Stromal cell of bone marrow (primary cell): ENCODE measurements at places on chromosomes 12 and 14.

DNA sequence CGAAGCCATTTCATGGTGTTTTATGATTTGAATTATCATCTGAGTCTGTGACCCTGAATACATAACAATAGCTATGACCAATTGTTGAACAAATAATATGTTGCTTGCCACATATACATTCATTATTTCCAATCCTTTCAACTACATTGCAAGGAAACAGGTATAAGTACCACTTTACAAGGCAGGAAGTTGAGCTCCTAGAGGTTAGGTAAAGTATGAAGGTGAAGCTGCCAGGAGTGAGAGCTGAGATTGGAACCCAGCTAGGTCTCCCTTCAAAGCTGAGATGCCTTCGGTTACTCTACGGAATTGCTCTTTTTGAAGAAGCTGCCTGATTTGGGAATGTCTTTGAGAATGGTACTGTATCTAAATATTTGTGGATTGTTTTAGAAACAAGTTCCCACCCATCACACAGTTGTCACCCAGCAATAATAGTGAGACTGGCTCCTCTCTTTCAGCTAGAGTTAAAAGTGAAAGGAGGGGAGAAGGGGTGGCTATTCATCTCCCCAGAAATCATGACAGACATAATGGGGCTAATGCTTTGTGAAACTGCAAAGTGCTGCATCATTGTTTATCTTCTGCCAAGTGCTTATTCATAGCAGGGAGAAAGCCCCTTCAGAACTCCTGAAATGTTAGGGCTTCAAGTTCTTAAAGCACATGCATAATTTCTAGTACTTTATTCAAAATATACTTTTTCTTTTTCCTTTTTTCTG lies 75.9 kb upstream of the AMIGO2 start:
- no peak for DNase-seq

DNA sequence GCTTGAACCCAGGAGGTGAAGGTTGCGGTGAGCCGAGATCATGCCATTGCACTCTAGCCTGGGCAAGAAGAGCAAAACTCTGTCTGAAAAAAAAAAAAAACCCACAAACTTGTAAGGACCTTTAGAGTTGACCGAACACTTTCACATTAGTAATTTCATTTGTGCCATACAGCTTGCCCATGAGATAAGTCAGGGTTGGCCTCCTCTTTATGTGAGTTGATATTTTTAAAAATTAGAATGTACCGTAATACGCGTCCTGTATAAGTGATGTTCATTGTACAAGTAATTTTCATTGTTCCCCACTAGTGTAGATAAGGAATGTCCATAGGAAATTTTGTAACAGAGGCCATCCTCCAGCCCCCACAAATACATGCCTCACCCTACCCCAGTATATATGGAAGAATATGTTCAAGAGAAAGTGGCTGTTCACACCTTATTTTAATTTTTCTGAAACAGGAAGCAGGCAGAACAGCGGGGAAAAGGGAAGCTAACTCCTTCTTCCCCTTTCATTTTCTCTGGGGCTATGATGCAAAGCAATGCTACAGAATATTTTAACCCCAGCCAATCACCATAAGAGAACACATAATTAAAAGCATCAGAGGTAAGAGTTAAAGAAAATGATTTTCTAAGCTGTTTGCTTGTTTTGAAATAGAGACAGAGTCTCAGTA lies 31.9 kb upstream of the HIF1A start:
- no peak for DNase-seq

DNA sequence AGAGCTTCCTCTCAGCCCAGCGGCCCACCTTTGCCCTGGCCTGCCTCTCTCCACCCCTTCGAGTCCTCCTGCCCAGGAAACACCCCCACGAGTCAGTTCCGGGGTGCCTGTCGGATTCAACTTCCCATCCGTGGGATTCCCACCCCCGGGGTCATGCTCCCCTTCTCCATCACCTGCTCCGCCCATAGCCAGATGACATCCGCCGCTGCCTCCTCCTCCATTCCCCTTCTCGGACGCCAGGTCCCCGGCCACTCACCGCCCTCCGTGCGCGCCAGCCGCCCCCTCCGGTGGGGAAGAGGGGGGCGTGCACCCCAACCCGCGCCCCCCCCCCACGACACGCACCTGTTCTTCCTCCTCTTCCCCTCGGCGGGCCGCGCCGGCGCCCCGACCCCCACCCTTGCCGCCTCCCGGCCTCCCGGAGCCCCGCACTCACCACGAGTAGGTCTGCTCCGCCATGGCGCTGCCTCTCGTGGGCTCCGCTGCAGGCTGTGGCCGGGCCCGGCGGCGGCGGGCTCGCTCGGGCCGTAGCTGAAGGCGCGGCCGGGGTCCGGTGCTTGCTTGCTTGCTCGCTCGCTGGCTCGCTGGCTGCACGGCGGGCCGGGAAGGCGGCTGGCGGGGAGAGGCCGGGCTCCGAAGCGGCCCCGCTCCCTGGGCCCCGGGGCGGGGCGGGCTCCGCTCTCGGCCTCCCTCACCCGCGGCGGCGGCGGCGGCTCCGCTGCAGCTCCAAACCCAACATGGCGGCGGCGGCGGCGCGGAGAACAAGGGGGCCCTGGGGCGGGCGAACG lies 554 bp downstream of the SPPL3 start:
- DNase-seq, result no peak

DNA sequence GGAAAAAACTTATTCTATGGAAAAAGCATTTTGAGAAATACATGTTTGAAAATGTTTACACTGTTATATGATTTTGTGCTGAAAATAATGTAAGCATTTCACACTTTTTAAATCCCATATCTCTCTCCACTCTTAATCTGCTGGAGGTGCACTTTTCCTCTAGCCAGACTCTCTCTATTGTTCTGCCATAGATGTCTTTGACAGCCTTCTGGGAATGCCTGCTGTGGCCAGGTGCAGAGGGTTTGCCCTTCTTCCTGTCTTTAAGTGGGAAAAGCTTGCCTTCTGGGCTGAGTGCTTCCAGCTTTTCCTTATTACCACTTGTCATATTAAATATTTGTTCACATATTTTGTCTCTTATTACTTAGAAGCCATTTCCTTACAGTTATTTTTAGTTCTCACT lies 60.1 kb upstream of the PPM1H start:
- DNase-seq, result no peak
